ENCODE measurements at places on chromosomes 2 and 18.

DNA sequence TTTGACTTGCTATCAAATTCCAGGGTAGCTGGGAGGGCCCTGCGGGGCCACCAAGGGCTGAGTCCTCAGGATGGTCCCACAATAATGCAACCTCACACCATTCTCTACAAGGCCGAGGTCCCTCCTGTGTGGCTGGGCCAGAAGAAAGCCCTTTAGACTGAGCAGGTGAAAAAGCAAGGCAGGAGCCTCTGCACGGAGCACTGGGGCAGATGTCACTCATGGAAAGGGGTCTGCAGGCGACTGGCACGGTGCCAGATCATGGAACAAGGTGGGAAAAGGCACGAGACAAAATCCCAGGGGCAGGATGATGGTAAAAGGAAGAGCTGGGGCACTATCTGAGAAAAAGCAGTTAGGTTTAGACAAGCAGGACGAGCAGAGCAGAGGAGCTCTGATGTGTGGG is 16.1 kb downstream of the HJURP start:
- DNase-seq = no peak

GRCh38 chr2:101064505-101064867 is 62.4 kb downstream of the RPL31 start:
- no peak for DNase-seq

GRCh38 chr18:51448949-51449348 is 251.5 kb upstream of the MEX3C start:
- no peak for DNase-seq

- no peak for DNase-seq
These were observed 3.6 kb downstream of the CNRIP1 start for GRCh38 chr2:68316111-68316510.

GRCh38 chr18:12278741-12279682 is 24.9 kb downstream of the CIDEA start:
- DNase-seq = no peak

DNA sequence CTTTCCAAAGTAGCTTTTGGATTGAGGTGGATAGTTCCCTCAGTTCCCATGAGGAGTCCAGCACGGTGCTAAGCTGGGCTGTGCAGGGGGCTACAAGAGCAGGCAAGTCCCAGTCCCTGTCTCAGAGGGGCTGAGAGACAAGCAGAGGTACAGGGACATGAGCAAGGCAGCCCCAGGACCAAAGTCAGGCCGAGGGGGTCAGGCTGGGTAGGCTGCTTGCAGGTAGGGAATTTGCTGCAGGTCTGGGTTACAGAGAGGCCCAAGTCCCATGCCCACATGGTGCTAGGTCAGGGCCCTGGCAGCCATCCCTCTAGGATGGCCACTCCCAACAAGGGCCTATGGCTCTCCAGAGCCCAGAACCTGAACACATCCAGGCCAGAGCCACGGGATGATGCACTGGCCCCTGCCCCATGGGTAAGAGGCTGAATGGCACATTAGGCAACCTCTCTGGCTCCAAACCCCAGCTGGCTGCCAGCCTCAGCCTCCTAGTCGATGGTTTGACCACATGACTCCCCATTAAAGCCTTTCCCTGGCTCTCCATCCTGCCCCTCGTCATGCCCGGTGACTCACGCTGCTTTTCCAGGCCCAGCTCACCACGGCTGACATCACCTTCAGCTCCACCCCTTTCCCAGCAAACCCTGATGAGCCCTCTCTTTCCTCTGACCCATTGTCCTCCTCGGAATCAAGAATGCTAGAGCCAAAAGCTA is 83.7 kb downstream of the SDC1 start:
- DNase-seq = no peak

DNA sequence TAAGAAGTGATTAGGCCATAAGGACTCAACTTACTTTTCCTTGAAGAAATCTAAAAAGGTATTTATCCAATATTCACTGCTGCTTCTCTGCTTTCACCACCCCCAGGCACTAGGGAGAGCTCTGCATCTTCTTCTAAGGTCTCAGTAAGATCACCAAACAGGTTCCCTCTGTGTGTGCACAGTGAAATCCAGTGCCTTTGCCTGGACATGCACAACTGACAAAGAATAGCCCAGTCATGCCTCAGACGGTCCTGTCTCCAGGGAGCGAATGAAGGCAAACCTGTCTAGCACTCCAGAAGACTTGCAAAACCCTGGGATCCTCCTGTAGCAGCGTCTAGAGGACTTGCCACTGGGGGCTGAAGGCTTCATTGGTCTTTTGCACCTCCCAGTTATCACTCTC is 344.5 kb upstream of the LRATD1 start:
- peak; percentile 22 for DNase-seq

DNA sequence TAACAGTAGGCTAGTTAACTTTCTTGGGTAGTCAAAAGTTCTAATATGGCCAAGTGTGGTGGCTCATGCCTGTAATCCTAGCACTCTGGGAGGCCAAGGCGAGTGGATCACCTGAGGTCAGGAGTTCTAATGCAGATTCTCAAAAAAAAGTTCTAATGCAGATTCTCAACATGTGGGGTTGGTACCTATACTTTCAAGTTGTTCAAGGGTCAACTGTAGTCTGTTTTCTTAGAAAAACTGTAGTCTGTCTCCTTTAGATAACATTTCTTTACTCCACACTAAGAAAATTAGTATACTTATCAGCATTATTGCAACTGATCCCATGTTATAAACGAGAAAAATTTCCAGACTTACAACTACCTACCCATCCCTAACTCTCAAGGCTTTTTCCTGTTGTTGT is 16.6 kb downstream of the INO80D start:
- DNase-seq = no peak

Data from MV-4-11 (cell line).